Right atrium auricular region (tissue), 2 donors: ENCODE measurements at places on chromosomes 4 and X. TPM values are rescaled to one million over a fixed set of nuclear protein-coding genes. Genes with fewer than 3 reads are reported as not detected.

Gene CABS1
- not detected for total RNA-seq

DNA sequence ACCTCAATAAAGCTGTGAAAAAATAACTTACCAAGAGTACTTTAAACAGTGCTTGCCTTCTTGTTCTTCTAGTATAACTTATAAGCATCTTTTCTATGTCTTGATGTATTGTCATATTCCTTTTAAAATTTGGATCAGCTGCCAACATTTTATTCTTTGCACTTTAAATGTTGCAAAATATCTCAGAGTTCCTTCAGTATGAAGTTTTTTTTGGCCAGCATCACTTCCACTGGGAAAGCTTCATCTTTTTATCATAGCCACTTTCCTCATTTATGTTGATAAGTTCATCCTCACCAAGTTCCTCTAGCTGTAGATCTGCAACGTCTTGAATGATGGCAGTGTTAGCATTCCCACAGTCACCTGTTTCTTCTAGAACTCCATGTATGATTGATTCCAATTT lies 24.2 kb downstream of the CXorf58 start:
- DNase-seq = no peak

DNA sequence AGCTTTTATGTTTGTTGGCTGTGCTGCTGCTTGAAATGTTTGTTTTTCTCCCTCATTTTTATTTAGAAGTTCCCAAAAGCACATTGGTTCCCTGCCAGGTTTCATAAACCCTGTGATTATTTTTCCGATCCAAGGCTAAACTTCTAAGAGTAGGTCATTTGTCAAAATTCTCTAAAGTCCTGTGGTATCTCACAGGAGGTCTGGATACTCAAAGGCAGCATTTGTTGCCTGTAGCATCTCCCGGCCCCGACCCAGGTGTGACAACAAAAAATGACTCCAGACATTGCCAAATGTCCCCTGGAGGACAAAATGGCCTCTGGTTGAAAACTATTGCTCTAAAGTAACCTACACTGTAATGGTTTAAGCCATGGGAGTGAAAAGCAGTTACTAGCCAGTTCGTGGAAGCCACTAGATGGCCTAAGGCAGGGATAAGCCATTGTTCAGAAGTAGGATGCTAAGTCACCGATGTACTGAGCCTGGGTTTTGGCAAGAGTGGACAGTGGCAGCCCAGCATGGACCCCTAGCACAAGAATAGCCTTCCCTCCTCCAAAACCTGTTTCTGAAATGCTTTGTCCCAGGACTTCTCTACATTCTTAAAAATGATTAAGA lies 256.1 kb downstream of the THOC2 start:
- DNase-seq = no peak

DNA sequence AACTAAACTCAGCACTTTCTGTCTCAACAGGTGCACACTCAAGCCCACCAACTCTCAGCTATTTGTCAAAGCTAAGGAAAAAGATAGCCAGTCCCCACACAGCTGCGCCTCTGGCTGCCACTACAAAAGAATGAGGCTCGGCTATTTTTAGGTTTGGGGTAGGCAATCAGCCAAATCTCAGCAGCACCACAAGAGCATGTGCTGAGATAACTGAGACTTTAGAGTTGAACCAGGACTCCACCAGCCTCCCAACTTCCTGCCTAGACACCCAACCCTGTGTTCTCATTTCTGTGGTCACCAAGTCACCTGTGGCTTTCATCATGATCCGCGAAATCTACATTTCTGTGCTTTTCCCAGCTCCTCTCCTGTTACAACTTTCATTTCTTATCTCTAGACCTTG lies 28.0 kb downstream of the DMD start:
- no peak for DNase-seq

Gene MEPE
- not detected for total RNA-seq

Gene ZMAT1
- total RNA-seq = 4.2 TPM

DNA sequence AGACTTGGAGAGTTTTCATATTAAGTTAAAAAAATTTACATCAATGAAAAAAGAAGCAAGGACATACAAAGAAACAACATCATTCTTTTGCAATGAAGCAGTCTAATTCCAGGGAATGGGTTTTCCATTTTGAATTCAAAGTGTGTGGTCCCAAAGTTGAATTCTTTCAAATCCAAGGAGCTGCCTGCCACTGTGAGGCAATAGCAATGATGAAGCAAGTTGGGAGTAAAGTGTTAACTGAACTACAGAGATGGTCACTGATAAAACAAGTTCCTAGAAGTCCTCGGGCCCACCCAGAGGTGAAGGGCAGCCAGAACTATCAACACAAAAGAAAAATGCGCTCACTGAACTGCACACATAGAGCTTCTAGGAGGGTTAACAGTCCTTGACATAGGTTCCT lies 115.9 kb downstream of the RAB28 start:
- DNase-seq = no peak

- no peak for DNase-seq
Measured at GRCh38 chr4:71907782-71908181, 123.9 kb upstream of the GC start.

DNA sequence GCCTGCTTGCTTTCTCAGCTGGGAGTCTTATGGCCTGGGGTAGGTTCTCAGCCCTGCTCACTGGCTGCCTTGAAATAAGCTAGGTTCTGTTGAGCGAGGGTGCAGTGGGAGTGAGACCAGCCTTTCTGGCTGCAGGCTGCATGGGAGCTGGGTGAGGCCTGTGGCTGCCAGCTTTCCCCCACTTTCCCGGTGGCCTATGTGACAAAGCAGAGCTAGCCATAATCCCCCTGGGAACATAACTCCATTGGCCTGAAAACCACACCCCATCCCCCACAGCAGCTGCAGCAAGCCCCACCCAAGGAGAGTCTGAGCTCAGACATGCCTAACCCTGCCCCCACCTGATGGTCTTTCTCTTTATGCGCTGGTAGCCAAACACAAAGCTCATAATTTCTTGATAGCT lies 118.9 kb downstream of the KLHL4 start:
- no peak for DNase-seq

DNA sequence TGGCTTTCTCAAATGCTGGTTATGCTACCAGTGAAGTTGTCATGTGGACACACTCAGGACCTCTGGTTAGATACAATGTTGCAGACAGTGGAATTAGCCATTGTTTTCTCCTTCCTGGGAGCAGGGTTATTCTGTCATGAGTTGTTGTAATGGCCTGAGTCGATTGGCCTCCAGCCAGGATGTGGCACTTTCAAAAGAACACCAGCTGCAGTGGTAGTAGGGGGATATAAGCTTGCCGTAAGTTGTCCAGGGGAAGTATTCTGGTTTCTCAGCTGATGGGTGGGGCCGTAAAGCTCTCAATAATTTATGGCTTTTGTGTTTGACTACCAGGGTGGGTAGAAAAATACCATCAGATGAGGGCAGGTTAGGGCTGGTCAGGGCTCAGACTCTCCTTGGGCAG lies 697.5 kb upstream of the GNPDA2 start:
- DNase-seq = no peak

DNA sequence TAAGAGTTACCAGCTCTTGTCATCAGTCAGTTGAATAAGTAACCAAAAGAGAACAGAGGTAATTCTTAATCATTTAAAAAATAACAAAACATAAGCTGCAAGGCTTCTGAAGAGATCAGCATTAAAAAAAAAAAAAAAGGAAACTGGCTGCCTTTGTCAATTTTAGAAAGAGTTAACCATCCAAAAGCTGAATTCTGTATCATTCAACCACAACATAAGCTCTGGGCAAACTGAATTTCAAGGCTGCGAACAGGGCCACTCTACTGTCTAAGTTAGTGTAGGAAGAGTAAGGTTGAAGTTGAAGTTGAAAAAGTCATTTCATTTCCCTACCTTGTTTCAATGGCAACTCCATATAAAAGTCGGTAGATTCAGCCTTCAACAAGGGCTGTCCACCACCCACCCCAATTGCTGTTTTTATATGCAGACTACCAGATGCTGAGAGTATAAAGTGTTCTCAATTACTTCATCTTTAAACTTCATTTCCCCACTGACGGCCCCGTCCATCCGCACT lies 1.1 kb upstream of the LIN54 start:
- DNase-seq = no peak

Gene ADH1B
- total RNA-seq = 111 TPM

DNA sequence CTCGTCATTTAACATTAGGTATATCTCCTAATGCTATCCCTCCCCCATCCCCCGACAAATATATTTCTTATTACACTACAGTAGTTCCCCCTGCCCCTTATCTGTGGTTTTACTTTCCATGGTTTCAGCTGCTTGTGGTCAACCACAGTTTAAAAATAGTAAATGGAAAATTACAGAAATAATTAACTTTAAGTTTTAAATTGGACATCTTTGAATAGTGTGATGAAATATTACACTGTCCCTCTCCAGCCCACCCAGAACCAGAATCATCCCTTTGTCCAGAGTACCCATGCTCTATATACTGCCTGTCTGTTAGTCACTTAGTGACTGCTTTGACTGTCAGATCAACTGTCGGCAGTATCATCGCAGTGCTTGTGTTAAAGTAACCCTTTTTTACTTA lies 47.4 kb upstream of the VEGFC start:
- DNase-seq = no peak

- DNase-seq = no peak
Measured at GRCh38 chrX:87391742-87392141, 125.9 kb upstream of the KLHL4 start.

DNA sequence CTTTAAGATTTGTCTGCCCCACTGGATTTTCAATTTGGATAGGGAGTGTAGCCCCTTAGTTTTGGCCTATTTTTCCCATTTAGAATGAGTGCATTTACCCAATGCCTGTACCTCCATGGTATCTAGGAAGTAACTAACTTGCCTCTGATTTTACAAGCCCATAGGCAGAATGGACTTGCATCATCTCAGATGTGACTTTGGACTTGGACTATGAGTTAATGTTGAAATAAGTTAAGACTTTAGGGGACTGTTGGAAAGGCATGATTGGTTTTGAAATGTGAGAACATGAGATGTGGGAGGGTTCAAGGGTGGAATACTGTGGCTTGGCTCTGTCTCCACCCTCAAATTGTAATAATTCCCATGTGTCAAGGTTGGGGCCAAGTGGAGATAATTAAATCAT lies 2480.2 kb downstream of the PCDH7 start:
- no peak for DNase-seq

- DNase-seq = no peak
Measured at GRCh38 chrX:113929004-113929403, 654.9 kb upstream of the HTR2C start.

DNA sequence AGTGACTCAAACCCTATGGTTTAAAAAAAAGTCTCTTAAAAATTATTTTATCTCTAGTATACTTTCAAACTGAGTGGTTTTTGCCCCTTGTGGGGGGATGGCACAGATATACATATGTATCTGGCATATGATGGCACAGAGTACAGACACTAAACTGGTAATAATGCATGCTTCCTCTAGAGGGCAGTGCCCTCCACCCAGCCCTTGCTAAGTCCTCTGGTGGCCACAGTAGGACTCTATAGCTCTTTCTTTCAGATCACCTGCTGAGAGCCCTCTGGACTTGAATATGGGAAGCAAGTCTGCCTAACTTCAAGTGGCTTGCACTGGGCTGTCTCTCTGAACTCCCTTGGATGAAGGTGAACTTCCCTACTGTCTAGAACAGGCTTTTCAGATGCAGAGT lies 66.3 kb downstream of the TSPAN7 start:
- DNase-seq = no peak

Gene CLTRN
- total RNA-seq = 0.70 TPM

- DNase-seq = no peak
Measured at GRCh38 chrX:148020329-148020728, 39.2 kb downstream of the FMR1NB start.

DNA sequence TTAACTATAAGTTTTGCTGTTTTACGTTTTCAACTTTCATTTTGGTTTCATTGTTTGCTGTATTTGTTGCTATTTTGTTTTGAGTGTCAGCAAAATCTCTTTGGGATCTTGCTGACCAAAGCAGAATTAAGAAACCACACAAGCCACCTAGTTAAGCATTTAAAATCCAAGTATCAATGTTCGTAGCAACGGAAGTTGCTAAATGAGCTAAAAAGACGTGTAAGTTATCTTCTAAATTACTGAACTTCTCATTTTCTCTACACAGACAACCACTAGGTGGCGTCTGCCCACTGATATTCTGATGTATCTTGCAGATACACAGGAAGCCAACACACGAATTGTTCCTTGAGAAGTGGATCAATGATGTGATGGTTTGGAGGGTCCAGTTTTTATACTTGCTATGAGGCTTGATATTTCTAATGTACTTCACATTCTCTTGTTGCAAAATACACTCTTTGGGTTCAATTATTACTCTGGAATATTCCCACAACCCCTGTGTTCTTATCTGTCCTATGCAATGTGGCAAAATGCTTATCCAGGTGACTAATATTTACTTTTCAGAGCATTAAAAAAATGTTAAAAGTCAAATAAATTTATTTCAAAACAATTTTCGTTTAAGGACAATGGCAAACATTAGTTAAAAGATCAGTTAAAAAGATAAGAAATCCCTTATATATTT lies 250.5 kb downstream of the TECRL start:
- no peak for DNase-seq
